ENCODE measurements at places on chromosomes 3 and 15. TPM values are rescaled to one million over a fixed set of nuclear protein-coding genes. Genes with fewer than 3 reads are reported as not detected.

SNUPN gene
- total RNA-seq, result 15.3 TPM

SAMMSON gene
- not detected for total RNA-seq

TRH gene
- not detected for total RNA-seq

DNA sequence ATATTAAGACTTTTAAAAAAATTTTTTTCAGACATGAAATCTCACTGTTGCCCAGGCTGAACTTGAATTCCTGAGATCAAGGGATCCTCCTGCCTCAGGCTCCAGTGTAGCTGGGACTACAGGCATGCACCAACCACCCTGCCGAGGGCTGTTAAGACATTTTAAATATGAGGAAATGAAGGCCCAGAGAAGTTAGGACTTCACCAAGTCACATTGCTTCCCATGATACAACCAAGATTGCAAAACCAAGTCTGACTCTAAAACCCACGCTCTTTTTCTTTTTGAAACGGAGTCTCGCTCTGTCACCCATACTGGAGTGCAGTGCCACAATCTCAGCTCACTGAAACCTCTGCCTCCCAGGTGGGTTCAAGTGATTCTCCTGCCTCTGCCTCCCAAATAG, 28.0 kb downstream of the PTPN9 start:
- no peaks in the 10 kb centered on the region for H3K27me3 ChIP-seq
- H3K4me1 ChIP-seq, result peaks cover 28% of the 10 kb centered on the region
- no peaks in the 10 kb centered on the region for H3K36me3 ChIP-seq
- H3K4me3 ChIP-seq, result no peak overlapping the region

- H3K4me1 ChIP-seq, result peaks cover 22% of the 10 kb centered on the region
- H3K36me3 ChIP-seq, result no peaks in the 10 kb centered on the region
- peak within 1 kb of the TSS; percentile 18 for H3K4me3 ChIP-seq
- peak; percentile 26 for DNase-seq
- H3K27me3 ChIP-seq, result peaks cover 66% of the 10 kb centered on the region
Observed at GRCh38 chr15:82647045-82647834, at the start of gene CPEB1. Gene CPEB1 (minus strand): TSS chr15:82647363. CDS start chr15:82628459, 18,904 bp downstream.

Data from heart right ventricle (tissue), 16 donors.